Left ventricle myocardium inferior (tissue), 1 donor: ENCODE measurements at places on chromosomes 7 and 10. TPM values are rescaled to one million over a fixed set of nuclear protein-coding genes. Genes with fewer than 3 reads are reported as not detected.

EIF3A gene
- 103 TPM for total RNA-seq

SFRP5 gene
- total RNA-seq, result 8.7 TPM

LRGUK gene
- 0.19 TPM for total RNA-seq

VPS41 gene
- total RNA-seq, result 43.7 TPM

NUTM2E gene
- total RNA-seq, result not detected

ELN gene
- 51.6 TPM for total RNA-seq

DNA sequence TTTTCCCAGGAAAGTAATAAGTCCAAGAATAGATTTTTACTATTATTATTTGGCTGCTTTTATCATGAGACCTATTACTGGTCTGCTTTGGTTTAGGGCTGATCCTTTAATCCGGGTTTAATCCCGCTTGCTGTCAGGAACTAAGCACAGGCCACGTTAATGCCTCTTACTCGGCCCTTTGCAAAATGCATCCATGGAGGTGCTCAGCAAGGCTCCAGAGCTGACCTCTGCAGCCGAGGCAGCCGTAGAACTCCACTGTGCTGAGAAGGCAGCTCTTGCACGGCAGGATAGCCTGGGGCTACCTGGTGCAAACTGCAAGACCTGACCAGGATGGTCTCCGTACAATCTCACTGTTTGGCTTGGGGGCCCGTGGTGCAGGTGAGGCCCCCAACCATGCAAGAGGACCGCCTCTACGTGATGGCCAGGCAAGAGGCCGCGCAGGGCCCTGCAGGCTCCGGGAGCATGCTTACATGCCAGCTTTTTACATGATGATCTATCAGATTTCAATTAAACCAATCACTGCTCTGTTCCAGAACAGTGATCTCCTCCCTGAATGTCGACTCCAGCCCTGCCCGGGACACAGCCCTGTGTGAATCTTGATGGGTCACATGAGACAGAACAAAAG is 10.4 kb upstream of the CALML3 start:
- no peak for DNase-seq

DNA sequence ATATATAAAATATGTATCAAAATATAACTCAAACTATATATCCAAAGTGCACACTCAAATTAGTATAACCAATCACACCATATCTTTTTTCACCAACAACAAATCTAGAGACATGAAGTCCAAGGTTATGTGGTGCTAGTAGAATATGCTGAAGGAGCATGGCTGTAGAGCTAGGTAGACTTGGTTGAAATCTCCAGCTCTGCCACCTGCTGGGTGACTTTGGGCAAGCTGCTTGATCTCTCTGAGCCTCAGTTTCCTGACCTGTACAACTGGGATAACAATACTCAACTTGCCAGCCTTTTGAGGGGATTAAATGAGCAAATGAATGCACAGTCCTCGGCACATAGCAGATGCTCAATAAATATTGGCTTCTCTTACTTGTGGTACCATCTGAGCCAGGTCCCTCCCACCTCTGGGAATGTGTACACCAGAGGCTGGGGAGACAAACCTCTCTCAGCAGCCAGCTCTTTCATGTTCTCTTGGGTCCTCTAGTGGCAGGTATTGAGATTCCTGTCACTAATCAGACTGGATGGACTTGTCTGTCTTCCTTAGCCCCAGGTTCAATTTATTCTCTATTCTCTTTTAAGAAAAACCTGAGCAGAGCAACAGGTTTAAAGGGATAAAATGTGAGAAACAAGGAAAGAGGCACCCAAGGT is 94.3 kb upstream of the PDE1C start:
- no peak for DNase-seq

- DNase-seq, result no peak
Observed at GRCh38 chr7:25090374-25090773, 34.7 kb downstream of the CYCS start.

DNA sequence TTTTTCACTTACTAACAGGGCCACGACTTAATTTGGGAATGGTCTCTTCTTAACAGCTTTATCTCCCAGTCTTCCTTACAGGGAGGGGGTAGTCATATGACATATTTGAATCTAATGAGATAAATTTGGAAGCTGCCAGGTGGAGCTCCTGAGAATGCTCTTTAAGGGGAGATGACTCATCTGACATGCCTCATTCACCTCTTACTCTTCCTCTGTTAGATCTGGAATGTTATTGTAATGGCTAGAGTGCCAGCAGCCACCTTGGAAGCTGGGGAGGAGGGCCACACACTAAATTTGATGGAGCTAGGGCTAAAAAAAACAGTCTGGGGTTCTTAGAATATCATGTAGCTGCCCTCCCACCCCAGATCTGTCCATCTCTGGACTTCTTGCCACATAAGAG is 22.7 kb downstream of the HECW1 start:
- no peak for DNase-seq

DNA sequence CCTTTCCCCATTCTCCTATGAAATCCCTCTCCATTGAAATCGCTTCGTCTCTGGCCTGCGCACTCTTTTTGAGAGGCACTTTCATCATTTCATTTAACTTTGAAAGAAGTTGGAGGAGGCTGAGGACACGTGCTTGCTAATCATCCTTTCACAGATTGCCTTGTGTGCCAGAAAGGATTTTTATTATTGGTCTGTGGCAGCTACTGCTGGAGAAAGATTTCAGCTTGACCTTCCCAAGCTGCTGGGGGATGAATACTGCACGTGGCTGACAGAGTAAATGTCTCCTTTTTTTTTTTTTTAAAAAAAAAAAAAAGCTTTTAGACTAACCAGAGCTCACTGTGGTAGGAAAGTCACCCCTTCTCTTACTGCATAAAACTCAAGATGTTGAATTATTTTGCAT is 44.2 kb upstream of the KCNIP2 start:
- no peak for DNase-seq

DNA sequence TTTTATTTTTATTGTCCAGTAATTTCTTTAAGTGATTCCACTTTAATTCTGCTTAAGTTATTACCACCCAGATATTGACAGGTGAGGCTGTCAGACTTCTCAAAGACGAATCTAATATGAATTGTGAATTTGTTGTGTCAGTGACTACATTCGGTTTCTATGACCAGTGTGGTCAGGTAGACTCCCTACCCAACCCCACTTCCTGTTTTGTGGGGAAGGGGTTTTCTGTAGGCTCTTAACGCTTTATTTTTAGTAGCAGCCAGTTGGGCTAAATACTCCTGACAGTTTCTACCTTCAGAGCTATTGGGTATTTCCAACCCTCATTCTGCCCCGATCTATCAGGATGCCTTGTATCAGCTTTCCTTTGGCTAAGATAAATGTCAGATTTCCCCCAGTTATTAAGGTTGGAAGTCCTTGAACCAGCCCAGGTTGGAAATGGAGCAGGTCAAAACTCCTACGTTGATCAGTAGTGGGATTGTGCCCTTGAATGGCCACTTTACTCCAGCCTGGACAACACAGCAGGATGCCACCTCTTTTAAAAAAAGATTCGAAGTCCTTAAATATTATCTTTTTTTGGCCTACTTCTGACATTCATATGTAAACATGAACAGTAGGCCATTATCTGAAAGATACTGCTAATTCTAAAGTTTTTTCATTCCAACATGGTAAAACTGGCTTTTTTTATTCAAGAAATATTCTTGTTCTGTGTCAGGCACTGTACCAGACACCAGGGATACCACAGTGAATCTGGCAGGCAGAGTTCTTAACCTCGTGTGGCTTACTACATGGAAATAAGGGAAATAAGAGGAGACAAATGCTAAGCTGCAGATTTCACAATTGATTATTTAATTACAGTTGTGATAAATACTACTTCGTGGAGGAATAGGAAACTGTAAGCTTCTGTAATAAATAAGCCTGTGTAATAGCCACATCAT is 133.3 kb upstream of the SAMD8 start:
- no peak for DNase-seq

GRCh38 chr7:157684157-157684908 is 347.5 kb downstream of the DNAJB6 start:
- no peak for DNase-seq

- no peak for DNase-seq
Observed at GRCh38 chr7:107551936-107552335, 11.8 kb downstream of the COG5 start.

DNA sequence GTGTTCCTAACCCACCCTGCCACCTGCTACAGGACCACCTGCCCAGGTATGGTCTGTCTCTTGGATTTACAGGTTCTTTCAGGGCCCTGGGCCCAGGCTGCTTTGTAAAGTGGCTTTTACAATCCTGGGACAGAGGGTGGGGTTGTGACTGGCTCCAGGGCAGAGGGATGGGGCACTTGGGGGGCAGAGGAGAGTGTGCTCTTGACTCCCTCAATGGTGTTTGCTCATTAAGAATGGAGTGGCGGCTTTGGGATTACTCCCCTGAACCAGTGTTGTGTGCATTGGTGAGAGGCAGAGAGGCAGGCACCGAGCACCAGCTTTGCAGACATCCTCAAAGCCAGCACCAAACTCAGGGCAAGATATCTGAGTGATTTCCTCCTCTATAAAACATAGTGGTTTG is 43.5 kb downstream of the VWA2 start:
- no peak for DNase-seq

- DNase-seq, result no peak
Observed at GRCh38 chr7:26046150-26046549, 105.8 kb upstream of the NFE2L3 start.

GRCh38 chr7:36284456-36285090 is 105.1 kb upstream of the ANLN start:
- DNase-seq, result no peak

- no peak for DNase-seq
Observed at GRCh38 chr7:99193527-99194220, 14.2 kb downstream of the KPNA7 start.
